HT1080 (cell line): ENCODE measurements at places on chromosomes 11 and 22. TPM values are rescaled to one million over a fixed set of nuclear protein-coding genes. Genes with fewer than 3 reads are reported as not detected.

GRCh38 chr11:64031001-64031400, 4.7 kb upstream of the FLRT1 start:
- DNase-seq, result no peak

Gene ZBTB16
- total RNA-seq, result not detected in 2 replicates

DNA sequence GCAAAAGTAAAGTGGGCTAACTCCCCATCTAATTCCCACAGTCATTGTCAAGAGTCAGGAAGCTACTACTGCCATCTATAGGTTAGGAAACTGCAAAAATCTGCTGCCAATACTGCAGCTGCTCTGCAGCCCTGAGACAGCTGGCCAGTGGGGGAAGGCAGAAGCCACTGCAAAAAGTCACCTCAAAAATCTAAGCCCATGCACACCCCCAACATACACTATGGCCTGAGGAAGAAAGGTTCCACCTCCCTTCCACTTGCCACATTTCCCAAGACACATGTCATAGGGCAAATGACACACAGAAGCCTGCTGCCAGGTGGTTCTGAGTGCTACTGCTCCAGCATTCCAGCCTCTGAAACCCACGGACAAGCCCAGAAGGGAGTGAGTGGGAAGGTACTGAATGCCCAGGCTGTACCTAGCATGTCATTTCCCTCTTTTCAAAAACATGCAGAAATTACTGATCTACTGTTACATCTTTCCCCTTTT, 36.9 kb downstream of the DGCR2 start:
- DNase-seq, result peak; percentile 55

DNA sequence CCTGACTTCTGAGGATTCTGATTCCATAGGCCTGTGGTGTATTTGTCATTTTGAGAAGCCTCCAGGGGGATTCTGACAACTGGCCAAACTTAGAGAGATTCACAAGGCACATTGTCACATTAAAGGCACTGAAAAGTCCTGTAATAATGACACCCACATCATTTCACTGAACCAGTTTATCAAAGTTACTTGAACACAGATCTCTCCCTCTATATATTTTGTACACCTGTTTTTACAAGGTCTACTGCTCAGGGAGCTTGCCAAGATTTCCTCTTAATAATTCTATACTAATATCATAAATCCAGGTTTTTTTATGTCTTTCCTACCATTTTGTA, 50.0 kb downstream of the LRRC74B start:
- DNase-seq, result no peak

DNA sequence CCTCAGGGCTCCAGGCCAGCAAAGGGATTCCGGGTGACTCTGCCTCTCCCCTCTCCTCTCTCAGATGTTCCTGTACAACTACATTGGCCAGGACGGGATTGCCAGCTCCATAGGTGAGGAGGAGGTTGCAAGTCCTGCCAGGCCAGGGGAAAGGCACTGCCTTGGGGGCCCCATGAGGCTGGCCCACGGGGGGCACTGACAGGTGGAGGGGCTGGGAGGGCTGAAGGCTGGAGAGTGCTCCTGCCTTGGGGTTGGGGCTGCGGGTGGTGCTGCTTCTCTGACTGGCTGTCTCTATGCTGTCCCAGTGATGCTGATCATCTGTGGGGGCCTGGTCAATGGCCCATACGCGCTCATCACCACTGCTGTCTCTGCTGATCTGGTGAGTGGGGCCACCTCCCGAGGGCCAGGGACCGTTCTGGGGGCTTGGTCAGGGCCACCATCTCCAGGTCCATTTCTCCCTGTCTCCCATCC, 21.7 kb downstream of the SLC37A2 start:
- DNase-seq, result no peak

- no peak for DNase-seq
These were observed 23.1 kb downstream of the CCDC34 start for GRCh38 chr11:27339941-27340340.

DNA sequence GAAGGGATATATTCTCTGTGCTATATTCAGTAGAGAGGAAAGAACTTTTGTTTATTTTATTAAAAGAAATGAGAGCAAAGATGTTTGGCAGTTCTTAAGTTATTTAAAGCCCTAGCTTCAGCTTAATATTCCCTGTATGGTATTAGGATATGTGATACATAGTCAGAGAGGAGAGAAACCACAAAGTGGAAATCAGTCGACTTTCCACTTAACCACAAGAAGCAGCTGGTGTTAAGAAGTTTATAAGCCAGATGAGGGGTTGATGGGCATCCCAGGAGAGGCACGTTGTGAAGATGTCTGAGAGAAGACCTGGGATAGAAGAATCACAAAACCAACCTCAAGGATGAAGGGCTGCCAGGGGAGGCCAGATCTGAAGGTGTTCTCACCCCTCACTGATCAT, 23.3 kb upstream of the PHF21B start:
- DNase-seq, result no peak

DNA sequence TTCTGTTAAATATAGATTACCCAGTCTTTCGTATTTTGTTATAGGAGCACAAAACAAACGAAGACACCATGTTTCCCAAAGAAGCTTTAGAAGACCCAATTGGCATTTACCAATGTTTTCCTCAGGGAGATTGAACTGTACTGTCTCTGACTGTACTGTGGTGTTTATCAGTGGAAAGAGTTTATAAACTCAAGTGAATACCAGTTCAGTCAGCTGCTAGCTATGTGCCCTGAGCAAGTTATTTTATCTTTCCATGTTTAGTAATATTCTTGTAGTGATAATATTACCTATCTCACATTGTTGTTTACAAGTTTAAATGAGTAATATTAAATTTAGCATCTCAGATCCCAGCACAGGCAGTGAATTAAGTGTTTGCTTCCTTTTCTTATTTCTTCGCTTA, 773.2 kb downstream of the KCNA4 start:
- DNase-seq, result no peak

GRCh38 chr11:21604564-21604963, 588.3 kb upstream of the ANO5 start:
- DNase-seq, result peak; percentile 52

Gene RPS3
- total RNA-seq, result 2,311 and 3,087 TPM in 2 replicates

Gene TMEM191C
- total RNA-seq, result 1.1 and 2.7 TPM in 2 replicates
